ENCODE measurements at places on chromosomes 11 and 22. TPM values are rescaled to one million over a fixed set of nuclear protein-coding genes. Genes with fewer than 3 reads are reported as not detected.

OR51B4 gene
- polyA plus RNA-seq, result 0.07 TPM

NNMT gene
- polyA plus RNA-seq, result 106 TPM

MARK2 gene
- 14.6 TPM for polyA plus RNA-seq

HEPACAM gene
- polyA plus RNA-seq, result not detected

GRCh38 chr11:12388173-12388572 lies 10.8 kb downstream of the PARVA start:
- H3K4me1 ChIP-seq, result peaks cover 27% of the 10 kb centered on the region
- H3K27ac ChIP-seq, result no peak overlapping the region
- no peaks in the 10 kb centered on the region for H3K27me3 ChIP-seq
- H3K4me3 ChIP-seq, result no peak overlapping the region

DNA sequence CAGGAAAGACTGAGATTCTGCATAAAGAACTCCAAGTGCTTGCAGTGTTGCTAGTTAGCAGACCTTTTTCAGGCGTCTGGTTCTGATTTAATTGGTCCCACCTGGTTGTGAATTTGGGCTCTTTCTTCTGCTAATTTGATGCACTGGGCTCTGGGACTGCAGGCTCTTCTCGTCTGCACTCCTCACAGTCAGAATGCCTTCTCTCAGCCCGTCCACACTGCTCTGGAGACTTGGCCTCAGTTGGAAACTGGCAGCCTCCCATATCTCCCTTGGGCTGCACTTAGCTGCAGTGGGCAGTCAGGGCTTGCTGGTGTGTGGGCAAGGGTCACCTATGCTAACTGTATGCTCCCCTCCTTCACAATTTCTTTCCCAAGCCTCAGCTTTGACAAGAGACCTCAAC lies 1.5 kb downstream of the TRIM6 start:
- H3K27ac ChIP-seq, result no peak overlapping the region
- no peak for DNase-seq
- H3K36me3 ChIP-seq, result no peaks in the 10 kb centered on the region
- H3K4me1 ChIP-seq, result no peaks in the 10 kb centered on the region

DNA sequence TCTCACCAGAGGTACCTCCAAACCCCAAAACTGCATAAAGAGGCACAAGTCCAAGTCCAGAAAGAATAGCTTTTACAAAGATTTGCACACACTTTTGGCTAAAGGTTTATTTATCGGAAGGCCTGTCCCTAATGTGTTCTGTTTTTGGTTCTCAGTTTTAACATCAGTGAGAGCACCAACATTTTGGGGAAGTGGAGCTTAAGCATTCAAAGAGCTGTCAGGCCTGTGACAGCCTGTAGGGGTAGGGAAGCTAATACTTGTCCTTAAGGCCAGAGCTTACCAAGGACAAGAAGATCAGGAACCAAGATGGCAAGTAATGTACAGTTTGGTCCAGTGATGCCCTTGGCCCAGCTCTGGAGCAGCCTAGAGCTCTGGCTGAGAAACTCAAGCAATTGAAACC lies 38.9 kb upstream of the SCUBE2 start:
- no peak for DNase-seq
- no peaks in the 10 kb centered on the region for H3K36me3 ChIP-seq
- H3K27ac ChIP-seq, result no peak overlapping the region
- H3K27me3 ChIP-seq, result no peaks in the 10 kb centered on the region
- no peak overlapping the region for H3K4me3 ChIP-seq

GRCh38 chr11:92819830-92820229 lies 149.6 kb upstream of the MTNR1B start:
- no peaks in the 10 kb centered on the region for H3K27me3 ChIP-seq
- H3K36me3 ChIP-seq, result no peaks in the 10 kb centered on the region
- no peak overlapping the region for H3K27ac ChIP-seq
- DNase-seq, result no peak
- H3K4me3 ChIP-seq, result no peak overlapping the region

DNA sequence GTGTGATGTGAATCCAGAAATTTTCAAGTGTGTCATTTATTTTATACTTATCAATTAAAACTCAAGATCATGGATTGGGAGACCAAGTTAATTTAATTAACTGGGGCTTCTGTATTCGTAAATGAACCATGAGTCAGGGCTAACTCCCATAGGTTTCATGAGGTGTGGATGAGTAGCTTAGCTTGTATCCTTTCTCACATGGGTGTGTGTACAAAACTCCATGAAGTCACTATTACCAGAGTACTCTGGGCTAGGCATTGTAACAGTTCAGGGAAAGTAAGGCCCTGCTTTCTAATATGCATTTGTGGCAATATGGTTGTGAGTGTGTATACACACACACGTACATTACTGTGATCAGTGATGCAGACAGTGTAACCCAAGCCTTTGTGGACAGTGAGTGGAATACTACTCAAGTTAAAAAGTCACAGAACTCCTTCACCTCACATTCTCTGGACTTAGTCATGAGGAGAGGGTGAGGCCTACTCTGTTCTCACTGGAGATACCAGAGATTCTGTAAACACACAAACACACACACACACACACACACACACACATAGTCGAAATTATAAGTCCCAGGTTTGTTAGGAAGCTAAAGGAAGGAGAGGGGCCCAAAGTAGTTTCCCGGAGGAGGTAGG lies 3.5 kb downstream of the CNTF start:
- DNase-seq, result no peak
- peaks cover 32% of the 10 kb centered on the region for H3K36me3 ChIP-seq
- H3K27ac ChIP-seq, result no peak overlapping the region
- no peaks in the 10 kb centered on the region for H3K27me3 ChIP-seq
- H3K4me3 ChIP-seq, result no peak overlapping the region
- H3K4me1 ChIP-seq, result peaks cover 17% of the 10 kb centered on the region

GRCh38 chr22:20264614-20265452 lies 3.3 kb downstream of the RTN4R start:
- H3K27me3 ChIP-seq, result no peaks in the 10 kb centered on the region
- no peak overlapping the region for H3K27ac ChIP-seq
- H3K4me1 ChIP-seq, result peaks cover 10% of the 10 kb centered on the region
- no peak for DNase-seq

DNA sequence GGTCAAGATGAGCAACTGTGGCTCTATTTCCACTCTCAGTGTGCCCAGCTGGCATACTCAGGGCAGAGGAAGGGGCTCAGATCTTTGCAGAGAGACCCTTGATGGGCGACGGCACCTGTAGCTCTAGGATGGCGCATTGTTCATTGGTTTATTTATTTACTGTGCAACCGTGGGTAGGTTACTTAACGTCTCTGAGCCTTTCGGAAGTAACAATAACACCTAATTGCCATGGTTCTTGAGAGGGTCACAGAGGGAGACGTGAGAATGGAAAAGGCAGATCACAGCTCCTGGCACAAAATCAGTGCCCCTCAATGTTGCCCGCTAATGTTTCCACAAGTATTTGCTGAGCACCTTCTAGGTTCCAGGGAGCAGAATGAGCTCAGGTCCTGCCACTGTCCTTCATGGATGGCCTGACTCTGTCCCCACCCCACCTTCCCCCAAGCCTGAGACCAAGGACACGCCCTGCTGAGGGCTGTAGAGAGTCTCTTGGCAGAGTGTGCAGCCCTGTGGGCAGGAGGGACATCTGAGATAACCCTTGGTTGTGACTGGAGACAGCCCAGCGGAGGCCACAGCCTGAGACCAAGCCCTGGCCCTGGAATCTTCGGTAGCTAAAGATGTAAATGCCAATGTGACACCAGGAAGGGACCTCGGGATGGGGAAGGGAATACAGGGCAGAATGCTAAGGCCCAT lies 780 bp upstream of the ALDH3B2 start:
- no peak for DNase-seq
- H3K27me3 ChIP-seq, result peaks cover 7% of the 10 kb centered on the region
- H3K4me3 ChIP-seq, result no peak overlapping the region
- no peaks in the 10 kb centered on the region for H3K36me3 ChIP-seq
- no peak overlapping the region for H3K27ac ChIP-seq

GRCh38 chr11:93622043-93622442 lies 39.4 kb upstream of the CEP295 start:
- no peaks in the 10 kb centered on the region for H3K27me3 ChIP-seq
- DNase-seq, result no peak
- H3K27ac ChIP-seq, result no peak overlapping the region
- no peaks in the 10 kb centered on the region for H3K36me3 ChIP-seq

DNA sequence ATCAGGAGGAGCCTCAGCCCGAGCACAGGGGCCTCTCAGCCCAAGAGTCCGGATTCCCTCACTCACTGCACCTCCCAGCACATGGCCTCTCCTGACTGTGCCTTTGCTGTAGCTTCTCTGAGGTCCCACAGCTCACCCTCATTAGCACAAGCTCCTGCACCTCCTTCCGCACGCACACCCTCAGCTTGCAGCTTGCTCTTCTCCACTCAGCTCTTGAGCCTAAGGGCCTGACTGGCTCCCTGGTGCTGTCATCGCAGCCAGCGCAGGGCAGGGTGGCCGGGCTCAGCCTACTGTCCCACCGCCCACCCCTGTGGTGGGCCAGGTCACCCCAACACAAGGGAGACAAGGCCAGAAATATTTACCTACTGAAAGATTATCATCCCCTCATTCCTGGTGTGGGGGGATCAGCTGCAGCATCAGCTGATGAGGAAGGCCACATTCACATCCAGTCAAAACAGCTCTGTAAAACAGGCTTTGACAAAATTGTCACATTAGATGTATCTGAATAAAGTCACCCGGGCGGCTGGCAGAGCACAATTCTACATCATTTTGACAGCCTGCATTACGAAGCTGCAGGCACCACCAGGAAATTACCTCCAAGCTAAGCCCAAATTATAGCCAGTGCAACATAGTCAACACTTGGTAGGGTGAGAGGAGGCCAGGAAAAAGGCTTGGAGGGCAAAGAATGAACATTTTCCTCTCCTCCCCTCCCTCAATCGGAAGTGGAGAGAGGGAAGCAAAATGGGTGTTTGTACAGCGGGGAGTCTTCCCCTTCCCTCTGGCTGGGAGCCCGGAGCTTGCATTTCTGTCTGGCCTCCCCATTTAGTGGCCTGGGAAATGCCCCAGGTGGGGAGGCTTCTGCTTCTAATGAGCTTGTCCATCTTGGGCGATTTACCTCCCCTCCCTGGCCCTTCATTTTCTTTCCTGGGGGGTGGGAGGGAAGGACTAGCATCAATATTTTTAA lies 29.5 kb upstream of the IGSF9B start:
- no peaks in the 10 kb centered on the region for H3K36me3 ChIP-seq
- H3K4me3 ChIP-seq, result no peak overlapping the region
- DNase-seq, result no peak
- peaks cover 36% of the 10 kb centered on the region for H3K4me1 ChIP-seq
- peak overlapping the region; percentile 68 for H3K27ac ChIP-seq

- DNase-seq, result no peak
- no peaks in the 10 kb centered on the region for H3K27me3 ChIP-seq
- H3K4me3 ChIP-seq, result no peak overlapping the region
- H3K27ac ChIP-seq, result no peak overlapping the region
Measured at GRCh38 chr11:6635082-6635932, 16.1 kb upstream of the TPP1 start.

DNA sequence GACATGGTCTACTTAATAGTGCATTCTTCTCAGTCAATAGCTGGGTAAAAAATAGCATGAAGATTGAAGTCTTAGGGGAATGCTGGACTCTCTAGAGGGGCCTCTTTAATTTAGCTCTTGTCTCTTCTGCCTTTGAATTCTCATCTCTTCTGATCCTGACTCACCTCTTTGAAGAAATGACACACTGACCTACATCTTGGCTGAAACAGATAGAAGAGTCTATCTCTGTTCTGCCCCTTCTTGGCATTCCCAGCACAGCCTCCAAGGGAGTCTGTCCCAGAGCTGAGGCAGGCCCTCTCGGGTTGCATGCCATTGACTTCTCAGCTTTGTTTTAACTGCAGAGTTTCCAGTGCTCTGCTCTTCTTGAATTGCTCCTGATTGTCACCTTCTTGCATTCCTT lies 55.7 kb downstream of the PTPRJ start:
- H3K4me1 ChIP-seq, result no peaks in the 10 kb centered on the region
- no peak overlapping the region for H3K27ac ChIP-seq
- no peak for DNase-seq
- H3K36me3 ChIP-seq, result no peaks in the 10 kb centered on the region
- H3K4me3 ChIP-seq, result no peak overlapping the region
- no peaks in the 10 kb centered on the region for H3K27me3 ChIP-seq

DNA sequence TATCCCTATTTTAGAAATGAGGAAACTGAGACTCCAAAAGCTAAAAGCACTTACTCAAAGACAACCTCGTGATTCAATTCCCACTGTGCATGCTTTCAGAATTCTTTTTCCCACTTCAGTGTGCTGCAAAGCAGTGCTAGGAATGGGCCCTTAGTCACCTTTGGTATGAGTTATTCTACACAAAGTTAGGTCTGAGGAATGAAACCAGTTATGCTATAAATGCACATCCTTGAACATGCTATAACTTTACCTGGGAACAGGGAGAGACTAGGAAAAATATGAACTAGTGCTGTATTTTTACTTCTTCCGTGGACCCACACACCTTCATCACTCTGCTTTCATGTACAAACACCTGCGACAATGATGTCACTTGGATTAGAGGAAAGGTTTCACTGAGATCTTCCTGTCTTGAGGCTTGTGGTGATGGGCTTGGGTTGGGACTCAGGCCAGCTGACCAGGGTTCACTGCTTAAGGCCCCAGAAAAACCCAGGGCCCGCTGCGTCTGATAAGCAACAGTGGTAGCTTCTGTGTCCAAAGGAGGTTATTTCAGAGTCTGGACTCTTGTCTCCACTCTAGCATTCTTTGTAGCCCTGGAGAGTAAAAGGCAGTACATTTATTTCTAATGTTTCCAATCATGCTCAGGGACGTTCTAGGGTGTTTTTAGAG lies 81.6 kb downstream of the ZC3H12C start:
- H3K27ac ChIP-seq, result no peak overlapping the region
- H3K4me1 ChIP-seq, result peaks cover 23% of the 10 kb centered on the region
- no peak for DNase-seq
- H3K27me3 ChIP-seq, result no peaks in the 10 kb centered on the region
- peaks cover 2% of the 10 kb centered on the region for H3K36me3 ChIP-seq
- H3K4me3 ChIP-seq, result no peak overlapping the region

GRCh38 chr22:39873965-39874364 lies 19.6 kb downstream of the ENTHD1 start:
- H3K27me3 ChIP-seq, result no peaks in the 10 kb centered on the region
- DNase-seq, result no peak
- H3K27ac ChIP-seq, result no peak overlapping the region
- no peak overlapping the region for H3K4me3 ChIP-seq
- H3K36me3 ChIP-seq, result no peaks in the 10 kb centered on the region

Data from SK-N-SH (cell line).